ENCODE measurements at places on chromosomes 12 and 14.
A peak's percentile ranks its signal among the peaks of the same experiment; 100 is the strongest.

GRCh38 chr12:92432724-92433441 is 269.9 kb upstream of the PLEKHG7 start:
- DNase-seq, result no peak

- DNase-seq, result no peak
These were observed 2.8 kb downstream of the SLC5A8 start for GRCh38 chr12:101207086-101207780.

- DNase-seq, result no peak
These were observed 24.2 kb upstream of the FOXN3 start for GRCh38 chr14:89440986-89441909.

DNA sequence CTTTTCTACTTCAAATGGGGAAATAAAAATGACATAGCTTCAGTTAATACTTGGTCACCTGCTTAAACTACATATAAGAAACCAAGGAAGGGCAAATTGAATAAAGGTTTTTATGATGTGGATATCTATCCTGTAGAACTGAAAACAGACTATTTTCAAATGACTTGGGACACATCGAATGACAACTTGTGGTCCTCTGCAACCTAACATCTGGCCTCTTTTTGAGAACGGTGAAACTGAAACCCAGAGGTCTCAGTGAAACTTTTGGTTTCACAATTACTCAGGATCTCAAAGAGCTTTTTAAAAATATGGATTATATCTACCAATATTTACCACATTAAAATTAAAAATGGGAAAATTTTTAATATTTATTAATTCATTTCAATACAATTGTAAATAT is 65.2 kb downstream of the PPP2R5E start:
- DNase-seq, result peak; percentile 48

DNA sequence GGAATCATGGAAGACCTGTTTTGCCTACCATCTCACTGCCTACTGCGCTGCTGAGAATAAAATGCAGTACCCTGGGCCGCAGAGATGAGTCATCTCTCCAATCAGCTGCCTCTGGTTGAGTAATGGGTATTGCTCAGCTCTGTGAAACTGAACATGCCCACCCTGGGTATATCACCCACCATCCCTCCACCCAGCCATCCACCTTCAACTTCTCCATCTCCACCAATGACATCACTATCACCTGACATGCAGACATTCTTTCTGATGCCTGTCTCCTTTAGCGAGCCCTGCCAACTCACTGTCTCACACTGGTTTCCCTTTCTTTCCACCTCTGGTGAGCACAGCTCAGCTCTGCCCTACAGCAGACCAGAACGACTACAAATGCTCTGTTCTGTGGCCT is 33.6 kb downstream of the E2F7 start:
- DNase-seq, result no peak

GRCh38 chr14:101458741-101459550 is 102.3 kb upstream of the DIO3 start:
- peak; percentile 57 for DNase-seq

DNA sequence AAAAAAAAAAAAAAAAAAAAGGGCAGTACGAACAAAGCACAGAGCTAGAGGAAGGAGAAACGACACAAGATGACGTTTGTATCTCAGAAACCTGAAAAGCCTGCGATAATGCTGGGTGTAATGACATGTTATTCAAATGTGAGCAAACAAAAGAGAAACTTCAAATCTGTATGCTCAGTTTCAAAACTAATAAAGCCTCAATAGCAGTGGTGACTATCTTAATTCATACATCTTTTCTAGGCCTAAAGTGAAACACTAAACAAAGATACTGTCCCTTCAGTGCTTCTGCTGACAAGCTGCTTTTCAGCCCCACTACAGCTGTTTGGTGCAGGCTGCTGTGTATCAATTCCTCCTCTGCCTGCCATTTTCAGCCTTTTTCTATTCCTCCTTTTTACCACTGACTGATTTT is 15.8 kb downstream of the ITPR2 start:
- no peak for DNase-seq

GRCh38 chr12:6839482-6840201 is 1.1 kb upstream of the GNB3 start:
- DNase-seq, result peak; percentile 42

DNA sequence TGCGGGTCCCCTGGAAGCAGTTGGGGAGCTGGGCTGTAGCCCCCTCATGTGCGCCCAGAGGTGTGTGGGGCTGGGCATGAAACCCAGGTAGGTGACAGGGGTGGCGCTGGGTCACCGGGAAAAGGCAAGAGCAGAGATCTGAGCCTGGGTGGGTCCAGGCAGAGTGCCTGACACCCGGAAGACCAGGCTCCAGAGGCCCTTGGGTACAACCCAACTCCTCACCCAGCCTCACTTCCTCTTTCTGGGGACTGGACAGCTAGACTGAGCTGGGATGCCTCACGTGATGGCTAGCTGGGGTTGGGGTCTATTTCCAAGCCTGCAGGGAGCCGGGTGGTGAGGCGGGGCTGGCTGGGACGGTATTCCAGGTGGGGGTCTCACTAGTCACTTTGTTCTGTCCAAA is 16.3 kb upstream of the CYP46A1 start:
- no peak for DNase-seq

DNA sequence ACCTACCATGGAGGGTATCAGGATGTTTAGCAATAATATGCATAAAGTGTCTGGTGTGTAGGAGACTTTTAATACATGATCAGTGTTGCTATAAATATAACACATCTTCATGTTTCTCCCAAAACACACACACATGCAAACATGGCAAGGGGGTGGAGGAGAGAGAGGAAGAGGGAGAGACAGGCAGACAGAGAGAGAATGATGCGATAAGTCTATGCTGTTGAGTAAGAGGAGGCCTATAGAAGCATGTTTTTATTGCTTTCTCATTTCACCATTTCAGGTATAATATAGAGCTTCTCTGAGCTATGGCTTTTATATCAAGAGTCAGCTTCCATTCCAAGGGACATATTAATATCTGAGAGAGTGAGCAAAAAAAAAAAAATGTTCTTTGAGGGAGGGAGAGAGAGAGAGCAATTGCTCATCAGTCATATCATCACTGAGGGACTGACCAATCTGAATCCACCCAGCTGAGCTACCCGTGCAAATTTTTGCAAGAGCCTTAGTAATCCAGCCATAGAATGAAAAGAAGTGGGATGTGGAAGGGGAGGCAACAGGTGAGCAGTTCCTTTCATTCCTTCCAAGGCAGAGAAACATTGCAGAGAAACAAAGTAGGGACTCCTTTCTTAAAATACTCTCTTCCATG is 54.8 kb upstream of the RASSF8 start:
- DNase-seq, result no peak

DNA sequence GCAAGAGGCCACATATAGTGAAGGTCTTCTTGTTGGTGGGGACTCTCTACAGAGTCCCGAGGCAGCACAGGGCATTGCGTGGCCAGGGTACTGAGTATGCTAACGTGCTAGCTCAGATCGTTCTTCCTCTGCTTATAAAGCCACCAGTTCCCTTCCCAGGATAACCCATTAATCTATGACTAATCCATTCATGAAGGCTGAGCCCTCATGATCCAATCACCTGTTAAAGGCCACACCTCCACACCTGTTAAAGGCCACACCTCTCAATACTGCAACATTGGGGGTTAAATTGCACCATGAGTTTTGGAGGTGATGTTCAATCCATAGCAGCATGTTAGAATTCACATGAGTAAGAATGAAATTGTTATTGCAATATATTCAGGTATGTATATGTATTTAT is 12.8 kb upstream of the YARS2 start:
- DNase-seq, result no peak

GRCh38 chr12:69508091-69508490 is 37.9 kb downstream of the FRS2 start:
- no peak for DNase-seq

GRCh38 chr12:97520106-97520505 is 57.5 kb downstream of the RMST start:
- no peak for DNase-seq

GRCh38 chr14:33894339-33894738 is 56.5 kb downstream of the EGLN3 start:
- DNase-seq, result no peak

GRCh38 chr12:13992585-13992984 is 11.2 kb upstream of the GRIN2B start:
- peak; percentile 44 for DNase-seq

- DNase-seq, result no peak
These were observed 11.6 kb downstream of the DLK1 start for GRCh38 chr14:100738269-100738691.

- no peak for DNase-seq
These were observed 9.8 kb upstream of the FKBP4 start for GRCh38 chr12:2785017-2785416.

DNA sequence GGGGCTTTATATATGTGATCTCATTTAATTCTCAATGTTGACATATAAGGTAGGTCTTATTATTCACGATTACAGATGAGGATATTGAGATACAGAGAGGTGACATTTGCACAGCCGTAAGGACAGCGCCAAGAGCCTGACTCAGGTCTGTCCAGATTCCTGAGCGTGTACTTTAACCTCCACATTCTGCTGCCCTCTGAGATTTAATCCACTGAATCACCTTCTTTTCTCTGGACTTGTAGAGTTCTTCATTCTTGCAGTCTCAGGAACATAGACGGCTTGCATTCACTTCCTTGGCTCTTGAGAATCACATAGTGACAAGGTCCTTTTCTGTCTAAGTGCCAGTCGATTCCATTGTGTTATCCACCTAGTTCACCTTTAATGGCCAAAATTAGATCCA is 141.0 kb upstream of the ARHGAP5 start:
- peak; percentile 64 for DNase-seq

DNA sequence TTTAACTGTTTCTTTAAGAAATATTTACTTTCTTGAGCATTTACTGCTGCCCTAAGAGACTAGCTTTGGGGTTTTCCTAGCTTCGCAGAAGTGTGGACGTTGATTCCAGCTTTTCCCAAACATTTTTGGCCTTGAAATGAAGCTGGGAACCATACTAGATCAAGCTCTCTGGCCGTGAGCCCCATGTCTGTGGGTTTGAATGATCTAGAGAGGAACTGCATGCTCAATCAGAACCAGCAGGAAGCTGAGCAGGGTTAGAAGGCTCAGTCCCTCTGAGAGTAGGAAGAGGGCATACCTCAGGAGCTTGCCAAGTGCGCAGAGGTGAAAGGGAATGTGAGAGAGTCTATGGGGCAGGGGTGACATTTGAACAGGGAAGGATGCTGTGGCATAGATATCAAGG is 292.1 kb downstream of the CACNA1C start:
- DNase-seq, result no peak

- DNase-seq, result no peak
These were observed 73.8 kb downstream of the DIO3 start for GRCh38 chr14:101634850-101635748.

GRCh38 chr12:989751-990660 is 1.0 kb upstream of the ERC1 start:
- DNase-seq, result peak; percentile 37

- no peak for DNase-seq
These were observed 3.0 kb downstream of the ENDOU start for GRCh38 chr12:47722136-47722834.

- DNase-seq, result no peak
These were observed 18.0 kb upstream of the ATF7 start for GRCh38 chr12:53644133-53644532.

DNA sequence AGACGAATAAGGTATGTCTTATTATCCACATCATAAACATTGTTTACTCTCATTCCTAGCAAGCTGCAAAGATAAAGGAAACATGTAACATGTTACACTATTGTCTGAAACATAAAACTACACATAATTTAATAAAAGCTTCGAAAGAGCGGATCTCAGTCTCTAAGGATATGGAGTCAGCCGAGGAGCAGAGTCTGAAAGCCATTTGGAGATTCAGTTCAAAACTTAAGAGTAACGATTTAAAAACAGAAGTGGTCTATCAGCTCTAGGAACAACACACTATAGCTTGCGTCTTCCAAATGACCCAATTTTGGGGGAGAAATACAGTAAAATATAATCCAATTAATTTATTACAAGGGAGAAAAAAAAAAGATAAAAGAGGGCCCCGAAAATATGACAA is 775 bp downstream of the NEMF start:
- no peak for DNase-seq

DNA sequence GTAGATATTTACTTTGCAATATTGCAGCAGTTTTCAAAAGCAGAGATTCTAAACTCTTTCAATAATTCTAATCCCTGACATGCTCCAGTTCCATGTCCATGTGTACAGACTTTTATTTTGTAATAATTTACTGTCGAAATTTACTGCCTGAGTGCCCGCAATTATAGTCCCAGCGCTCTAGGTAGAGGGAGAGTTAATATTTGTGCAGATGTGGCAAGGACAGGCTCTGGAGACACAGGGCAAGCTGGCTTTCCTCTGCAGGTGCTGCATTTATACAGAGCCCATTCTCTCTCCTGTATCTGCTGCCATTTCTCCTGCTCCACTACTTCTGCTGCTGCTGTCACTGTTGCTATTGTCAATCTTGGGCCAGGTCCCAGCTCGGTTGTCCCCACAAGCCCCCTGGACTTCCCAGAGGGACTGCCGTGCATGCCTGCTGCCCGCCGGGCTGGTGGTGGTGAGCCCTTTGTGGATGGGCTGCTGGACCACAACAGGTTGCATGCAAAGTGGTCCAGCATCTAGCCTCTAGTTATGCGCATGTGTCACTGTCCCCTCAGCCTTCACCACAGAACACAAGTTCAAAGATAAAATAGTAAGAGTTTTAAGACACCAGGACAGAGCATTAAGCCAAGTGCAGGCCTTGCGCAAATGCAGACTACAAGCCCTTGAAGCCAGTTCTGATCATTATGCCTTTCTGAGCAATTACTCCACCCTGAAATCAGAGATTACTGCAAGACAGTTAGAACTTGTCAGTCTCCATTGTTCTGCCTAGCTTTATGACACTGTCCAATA is 40.8 kb upstream of the CSRP2 start:
- no peak for DNase-seq

- DNase-seq, result peak; percentile 25
These were observed 2.4 kb downstream of the ATF7 start for GRCh38 chr12:53623548-53624385.

DNA sequence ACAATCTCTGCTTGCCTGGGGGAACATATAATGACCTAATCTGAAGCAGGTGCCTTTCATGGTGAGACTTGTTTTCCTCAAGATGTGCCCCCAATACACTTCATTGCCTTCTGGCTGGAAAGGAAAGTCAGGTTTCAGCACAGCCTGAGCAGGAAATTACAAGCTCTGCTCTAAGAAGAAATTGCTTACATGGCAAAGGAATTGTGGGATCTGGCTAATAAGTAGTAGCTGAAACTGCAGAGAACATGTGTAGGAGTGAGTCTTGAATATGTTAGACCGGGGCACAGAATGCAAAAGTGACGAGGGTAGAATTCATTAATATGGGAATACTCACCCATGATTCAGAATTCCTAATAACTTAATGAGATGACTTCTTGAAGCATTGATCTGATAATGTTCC is 6.3 kb upstream of the CFAP54 start:
- no peak for DNase-seq

- DNase-seq, result no peak
These were observed 62.8 kb downstream of the HECTD4 start for GRCh38 chr12:112319395-112319794.

GRCh38 chr12:132236930-132237771 is 92.2 kb downstream of the GALNT9 start:
- DNase-seq, result no peak
